ENCODE measurements at places on chromosomes 1 and 21. TPM values are rescaled to one million over a fixed set of nuclear protein-coding genes. Genes with fewer than 3 reads are reported as not detected.

Gene DPH2
- 23.0 TPM for polyA plus RNA-seq

Gene FHL3
- 17.6 TPM for polyA plus RNA-seq

Gene SELENBP1
- 13.6 TPM for polyA plus RNA-seq

Gene CRP
- not detected for polyA plus RNA-seq

Gene RAP1A
- 84.4 TPM for polyA plus RNA-seq

Gene OR14K1
- not detected for polyA plus RNA-seq

Gene SPATA46
- polyA plus RNA-seq: 0.70 TPM

Gene CLEC20A
- polyA plus RNA-seq: not detected

Gene CFHR5
- polyA plus RNA-seq: 1.1 TPM

Gene RIPPLY3
- polyA plus RNA-seq: 0.68 TPM

Gene ARHGAP30
- polyA plus RNA-seq: 3.1 TPM

Gene EIF2D
- 40.5 TPM for polyA plus RNA-seq

Gene GCSAML
- polyA plus RNA-seq: 0.82 TPM

Gene ANXA9
- polyA plus RNA-seq: 5.4 TPM

Gene PLPPR4
- polyA plus RNA-seq: 43.2 TPM

Gene CR1
- polyA plus RNA-seq: 0.22 TPM

Gene DAB1
- 27.9 TPM for polyA plus RNA-seq

Gene TAL1
- polyA plus RNA-seq: 5.8 TPM

Gene CELA3B
- polyA plus RNA-seq: 0.50 TPM

Gene SPRR1A
- polyA plus RNA-seq: not detected

Gene SH3D21
- 8.0 TPM for polyA plus RNA-seq

Gene PSMB2
- 99.6 TPM for polyA plus RNA-seq

Gene CBR3
- 2.4 TPM for polyA plus RNA-seq

Gene NUP210L
- polyA plus RNA-seq: 0.16 TPM

Gene CFHR2
- polyA plus RNA-seq: not detected

Gene FAM110D
- 1.8 TPM for polyA plus RNA-seq

Gene NR1I3
- 4.2 TPM for polyA plus RNA-seq

Gene NCF2
- 3.1 TPM for polyA plus RNA-seq

Gene MMP23B
- 8.5 TPM for polyA plus RNA-seq

Gene PCBP3
- polyA plus RNA-seq: 27.0 TPM

Gene OR2L13
- polyA plus RNA-seq: 5.8 TPM

Gene CHRM3
- polyA plus RNA-seq: 15.4 TPM

Gene BSND
- polyA plus RNA-seq: 0.06 TPM

Gene C1orf146
- 0.60 TPM for polyA plus RNA-seq

Gene ATP1A2
- polyA plus RNA-seq: 692 TPM

Gene EIF3I
- polyA plus RNA-seq: 171 TPM

All from spinal cord (tissue), 10 donors.